NCI-H2171 (cell line): ENCODE measurements at places on chromosomes 4 and X.
A peak's percentile ranks its signal among the peaks of the same experiment; 100 is the strongest.

DNA sequence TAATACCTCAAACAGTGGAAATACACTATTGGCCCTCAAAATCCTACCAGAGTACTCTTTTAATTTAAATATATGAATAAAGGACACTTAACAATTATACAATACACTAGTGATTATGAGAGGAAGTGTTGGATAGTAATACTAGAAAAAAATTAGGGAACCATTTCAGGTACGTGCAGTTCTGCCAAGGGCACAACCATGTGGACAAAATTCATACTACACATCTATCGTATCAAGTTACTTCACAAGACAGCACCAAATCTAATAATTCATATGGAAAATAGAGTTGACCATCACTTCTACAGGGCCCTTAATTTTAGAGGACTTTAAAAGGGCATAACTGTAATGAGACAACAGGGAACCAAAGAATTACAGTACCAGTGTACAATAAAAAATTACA, 69.2 kb upstream of the ZCCHC13 start:
- DNase-seq: no peak

- DNase-seq: peak; percentile 70
Measured at GRCh38 chr4:140240237-140240636, 86.3 kb upstream of the MAML3 start.

DNA sequence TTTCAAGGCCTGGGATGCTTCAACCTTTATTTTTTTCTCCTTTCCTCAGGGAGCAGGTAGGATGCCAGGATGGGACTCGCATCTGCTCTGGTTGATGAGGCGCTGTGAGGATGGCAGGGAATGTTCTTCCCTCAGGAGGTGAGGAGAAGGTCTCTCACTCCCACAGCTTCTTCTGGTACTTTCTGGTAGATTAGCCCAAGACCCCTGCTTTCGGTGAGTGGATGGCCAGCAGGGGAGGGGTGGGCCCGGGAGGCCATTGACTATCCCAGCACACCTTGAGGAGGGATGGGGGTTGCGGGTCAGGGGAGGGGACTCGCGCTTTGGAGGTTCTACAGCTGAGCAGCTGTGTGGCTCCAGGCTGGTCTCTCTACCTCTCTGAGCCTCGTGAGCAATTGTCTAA, 14.8 kb downstream of the CYTL1 start:
- DNase-seq: no peak

DNA sequence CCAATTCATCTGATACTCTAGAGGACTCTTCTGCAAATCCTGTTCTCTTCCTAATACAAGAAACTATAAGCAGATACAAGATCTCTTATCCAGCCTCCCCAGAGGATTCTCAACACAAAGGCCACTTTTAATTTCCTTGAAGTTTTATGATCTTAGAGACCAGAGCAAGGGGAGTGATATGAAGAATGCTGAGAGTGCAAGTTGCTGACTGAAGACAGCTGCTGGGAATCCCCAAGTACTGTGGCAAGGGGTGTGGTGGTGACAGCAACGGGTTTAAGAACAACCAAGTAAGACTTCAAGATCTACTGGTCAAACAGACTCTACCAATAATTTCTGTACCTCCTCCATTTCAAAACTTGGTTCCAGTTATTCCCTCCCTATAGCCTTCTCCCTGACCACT, 7.0 kb downstream of the AMMECR1 start:
- no peak for DNase-seq

- DNase-seq: no peak
Measured at GRCh38 chr4:155496294-155496626, 119.5 kb upstream of the MAP9 start.

DNA sequence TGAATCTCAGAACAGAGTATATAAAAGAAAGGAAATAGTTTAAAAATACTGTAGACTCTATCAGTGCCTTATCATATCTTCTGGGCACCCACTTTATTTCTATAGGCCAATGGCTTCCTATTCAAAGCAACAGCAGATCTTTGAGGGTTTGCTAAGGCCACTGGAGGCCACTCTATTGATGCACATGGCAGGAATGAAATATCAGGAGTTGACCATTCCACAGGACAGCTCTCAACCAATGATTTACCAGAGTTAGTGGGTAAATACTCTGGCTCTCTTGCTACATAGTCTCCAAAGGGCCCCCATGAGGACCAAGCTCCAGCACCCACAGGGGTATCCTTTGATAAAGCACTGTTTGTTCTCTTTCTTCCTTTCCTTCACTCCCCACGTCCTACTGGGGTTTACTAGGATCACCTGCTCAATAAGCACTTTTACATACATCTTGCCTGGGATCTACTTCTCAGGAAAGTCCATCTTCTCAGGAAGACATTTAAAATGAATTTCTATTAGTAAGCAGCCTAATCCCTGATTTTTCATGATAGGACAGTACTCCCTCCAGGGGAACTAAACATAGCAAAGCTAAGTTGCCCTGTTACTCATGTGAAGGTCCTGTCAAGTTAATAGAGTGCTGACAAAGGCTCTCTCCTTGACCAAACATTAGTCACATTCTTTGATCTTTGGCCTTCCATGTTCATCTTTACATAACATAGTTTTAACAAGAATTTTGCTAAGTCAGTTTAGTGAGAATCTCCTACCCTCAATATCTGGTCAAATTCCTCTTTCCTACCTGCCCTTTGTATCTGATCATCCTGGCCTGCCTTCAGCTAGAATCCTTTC, 459.7 kb downstream of the GRXCR1 start:
- DNase-seq: no peak

GRCh38 chr4:76881375-76881774, 16.6 kb downstream of the SOWAHB start:
- DNase-seq: no peak

- DNase-seq: no peak
Measured at GRCh38 chr4:127997534-127998388, 32.6 kb downstream of the ABHD18 start.

DNA sequence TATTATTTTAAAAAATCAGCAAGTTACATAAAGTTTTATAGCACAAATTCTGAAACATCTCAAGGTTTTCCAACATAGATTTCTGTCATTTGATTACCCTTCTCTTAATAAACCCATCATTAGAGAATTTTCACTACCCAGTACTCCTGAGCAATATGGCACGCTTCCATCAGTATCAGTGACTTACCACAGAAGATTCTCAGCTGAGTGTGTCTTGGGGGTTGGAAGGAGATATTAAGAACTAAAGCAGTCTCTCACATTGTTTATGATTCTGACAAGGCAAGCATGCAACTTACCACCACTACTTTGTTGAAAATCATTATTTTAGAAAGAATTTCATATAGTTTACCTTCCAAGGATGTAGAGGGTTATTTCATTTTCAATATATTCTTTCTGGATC, 67.7 kb downstream of the INPP4B start:
- no peak for DNase-seq

- DNase-seq: no peak
Measured at GRCh38 chrX:118761939-118762707, 34.7 kb downstream of the IL13RA1 start.

DNA sequence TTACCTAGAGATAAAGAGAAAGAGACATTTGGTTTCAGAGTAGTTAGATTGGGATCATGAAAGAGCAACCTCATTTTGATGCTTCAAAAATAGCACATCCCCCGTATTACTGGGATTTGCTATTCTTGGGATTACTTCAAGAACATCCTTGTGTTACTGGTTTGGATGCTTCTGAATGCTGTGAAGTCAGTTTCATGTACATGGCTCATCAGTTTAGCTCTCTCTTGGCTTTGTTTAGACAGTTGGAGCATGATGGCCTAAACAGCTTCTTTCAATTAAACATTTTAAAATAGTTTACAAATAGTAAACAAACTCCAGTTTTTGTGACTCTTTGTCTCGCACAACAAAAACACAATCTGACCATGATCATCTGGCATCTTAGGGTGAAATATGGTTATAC, 23.9 kb downstream of the HTT start:
- DNase-seq: no peak

DNA sequence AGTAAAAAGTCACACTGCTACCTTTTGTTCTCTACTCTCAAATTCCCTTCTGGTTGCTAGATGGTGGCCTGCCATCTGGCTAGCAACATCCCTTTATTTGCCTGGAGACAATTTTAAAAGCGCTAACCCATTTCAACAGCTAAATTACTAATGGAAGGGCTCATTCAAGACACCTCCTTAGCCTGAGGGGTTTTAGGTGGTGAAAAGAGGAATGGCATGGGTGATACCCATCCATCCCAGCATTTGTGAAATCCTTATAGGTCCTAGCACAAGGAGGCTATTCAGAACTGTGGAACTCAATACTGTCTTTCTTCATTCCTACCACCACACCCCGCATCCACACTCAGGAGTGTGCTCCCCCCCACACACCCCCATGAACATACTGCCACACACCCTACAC, 33.5 kb downstream of the ARHGEF9 start:
- no peak for DNase-seq

DNA sequence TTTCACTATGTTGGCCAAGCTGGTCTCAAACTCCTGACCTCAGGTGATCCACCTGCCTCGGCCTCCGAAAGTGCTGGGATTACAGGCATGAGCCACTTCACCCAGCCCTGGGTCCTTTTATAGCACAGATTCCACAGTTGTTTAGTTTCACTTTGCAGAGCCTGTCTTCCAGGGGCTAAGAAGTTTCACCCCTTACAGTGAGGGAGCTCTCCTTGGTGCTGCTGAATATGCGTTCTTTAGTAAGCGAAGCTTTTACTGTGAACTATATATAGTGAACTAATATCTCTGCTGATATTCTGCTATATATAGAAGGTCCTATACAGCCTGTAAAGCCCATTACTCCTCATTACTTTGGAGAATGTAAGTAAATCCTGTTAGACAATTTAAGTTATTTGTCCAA, 4.2 kb downstream of the TCEAL6 start:
- no peak for DNase-seq

DNA sequence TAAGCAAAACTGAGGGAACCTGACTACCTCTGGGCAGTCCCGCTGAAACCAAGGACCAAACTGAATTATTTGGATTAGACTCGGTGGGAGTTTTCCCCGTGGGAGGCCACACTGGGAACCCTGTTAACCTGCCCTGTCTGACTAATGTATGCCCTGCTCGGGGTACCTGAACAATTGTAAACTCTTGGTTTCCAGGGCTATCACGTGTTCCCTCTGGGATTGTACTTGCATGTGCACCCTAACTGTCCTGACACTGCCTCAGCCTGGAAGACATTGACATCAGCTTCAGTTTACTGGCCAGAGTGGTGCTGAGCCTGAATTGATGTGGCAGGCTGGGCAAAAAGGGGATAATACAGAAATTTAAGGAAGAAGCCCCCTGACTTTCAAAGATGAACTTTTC, 20.1 kb upstream of the ZNF41 start:
- no peak for DNase-seq

- DNase-seq: no peak
Measured at GRCh38 chr4:3488820-3489219, 25.7 kb downstream of the DOK7 start.

GRCh38 chrX:95762716-95763115, 921.9 kb upstream of the DIAPH2 start:
- no peak for DNase-seq

- DNase-seq: no peak
Measured at GRCh38 chr4:158018221-158018830, 154.5 kb downstream of the GASK1B start.

DNA sequence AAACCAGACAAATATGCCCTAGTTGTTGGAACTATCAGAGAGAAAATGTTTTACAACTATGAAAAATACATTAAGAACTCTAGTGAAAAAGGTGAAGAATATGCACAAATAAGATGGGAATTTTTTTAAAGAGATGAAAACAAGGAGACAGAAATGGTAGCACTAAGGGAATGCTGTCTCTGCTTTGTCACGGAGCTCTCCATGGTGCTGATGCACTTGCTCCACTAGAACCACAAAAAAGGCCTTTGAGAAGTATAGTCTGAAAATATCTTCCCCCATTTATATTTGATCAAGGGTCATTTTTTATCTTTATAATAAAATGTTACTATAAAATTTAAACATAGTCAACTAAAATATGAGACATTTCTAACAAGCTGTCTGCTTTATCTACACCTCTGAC, 1655.5 kb upstream of the AGA start:
- DNase-seq: no peak

DNA sequence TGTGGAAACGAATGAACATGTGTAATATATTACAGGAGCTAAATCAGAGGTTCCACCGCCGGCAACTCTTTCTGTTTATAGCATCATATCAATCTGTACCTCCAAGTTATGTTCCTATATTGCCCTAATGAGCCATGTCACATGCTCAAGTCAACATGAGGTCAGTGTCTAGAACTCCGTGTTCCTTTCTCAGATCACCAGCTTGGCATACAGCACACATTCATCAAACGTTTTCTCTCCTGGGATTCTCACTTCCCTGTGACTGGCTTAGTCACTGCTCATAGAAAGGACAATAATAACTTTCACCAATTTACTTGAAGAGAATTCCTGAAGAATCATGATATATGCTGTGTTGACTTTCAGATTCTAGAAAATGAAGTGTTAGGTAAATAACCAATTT, 532.0 kb upstream of the SPANXN1 start:
- DNase-seq: no peak

- DNase-seq: no peak
Measured at GRCh38 chrX:135544338-135544948, 24.0 kb downstream of the INTS6L start.

GRCh38 chr4:32112891-32113290, 1392.7 kb downstream of the PCDH7 start:
- DNase-seq: no peak

- no peak for DNase-seq
Measured at GRCh38 chrX:48458711-48459110, 11.3 kb downstream of the SLC38A5 start.

- DNase-seq: no peak
Measured at GRCh38 chr4:177509226-177509745, 67.0 kb upstream of the AGA start.

GRCh38 chrX:100969936-100970335, 428 bp downstream of the ARL13A start:
- no peak for DNase-seq

GRCh38 chr4:99190336-99190735, 28.7 kb downstream of the ADH6 start:
- DNase-seq: no peak

DNA sequence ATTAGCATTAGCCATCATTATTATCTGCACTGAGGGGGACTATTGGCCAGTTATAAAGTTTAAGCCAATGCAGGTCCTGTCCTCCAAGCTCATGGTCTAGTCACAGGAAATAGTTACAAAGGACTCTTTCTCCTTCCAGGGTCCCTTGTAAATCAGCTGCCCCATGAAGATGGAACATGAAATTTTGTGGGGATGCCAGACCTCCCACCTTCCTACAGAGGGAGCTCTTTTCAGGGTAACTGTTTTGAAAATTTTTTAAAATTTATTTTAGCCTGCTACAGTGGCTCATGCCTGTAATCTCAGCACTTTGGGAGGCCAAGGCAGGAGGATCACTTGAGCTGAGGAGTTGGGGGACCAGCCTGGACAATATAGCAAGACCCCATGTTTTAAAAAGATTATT, 124.4 kb upstream of the SLC34A2 start:
- no peak for DNase-seq
